Neural progenitor cell (in vitro differentiated cells): ENCODE measurements at places on chromosomes 3 and 15. TPM values are rescaled to one million over a fixed set of nuclear protein-coding genes. Genes with fewer than 3 reads are reported as not detected.

The PLA2G4F gene
- total RNA-seq: not detected in 2 replicates

The BHLHE40 gene
- 0.34 and 0.50 TPM in 2 replicates for total RNA-seq

The CHDH gene
- total RNA-seq: 1.5 and 5.9 TPM in 2 replicates

The IQCB1 gene
- 53.7 and 89.6 TPM in 2 replicates for total RNA-seq

The CYP8B1 gene
- not detected in 2 replicates for total RNA-seq

The NR2F2 gene
- 24.6 and 32.1 TPM in 2 replicates for total RNA-seq

The CCDC12 gene
- 17.9 and 44.0 TPM in 2 replicates for total RNA-seq

The NANOGP8 gene
- total RNA-seq: 1.5 TPM in 1 of 2 replicates, not detected in the other

The RTP3 gene
- not detected in 2 replicates for total RNA-seq

The ARL8B gene
- 29.2 and 39.3 TPM in 2 replicates for total RNA-seq

The GPR176 gene
- total RNA-seq: 20.6 and 36.4 TPM in 2 replicates

The CISH gene
- total RNA-seq: 0.32 and 0.90 TPM in 2 replicates

The CD86 gene
- total RNA-seq: not detected in 2 replicates

The TBC1D5 gene
- total RNA-seq: 63.6 and 108 TPM in 2 replicates

The SLC51A gene
- total RNA-seq: 0.28 TPM in 1 of 2 replicates, not detected in the other
